ENCODE measurements at places on chromosomes 7 and 10.

DNA sequence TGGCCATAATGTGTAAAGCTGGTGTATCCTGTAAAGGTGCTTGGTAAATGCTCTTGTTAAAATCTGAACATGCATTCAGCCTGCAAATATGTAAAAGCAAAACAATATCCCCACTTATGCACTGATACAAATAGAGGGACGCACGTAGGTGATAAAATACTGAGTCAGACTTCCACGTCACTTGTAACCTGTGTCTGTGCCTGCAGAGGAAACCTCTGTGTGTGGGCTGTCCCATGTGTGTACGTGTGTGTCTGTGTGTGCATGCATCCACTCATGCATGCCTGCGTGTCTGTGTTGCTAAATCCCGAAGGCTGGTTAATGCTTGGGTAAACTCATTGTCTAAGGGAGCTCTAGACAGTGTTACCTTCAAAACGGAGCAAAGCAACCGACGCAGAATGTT is 68.9 kb downstream of the KLF6 start:
- DNase-seq = no peak

GRCh38 chr10:73759512-73760115 is 15.4 kb downstream of the SEC24C start:
- DNase-seq = no peak

- no peak for DNase-seq
Observed at GRCh38 chr10:12042409-12042796, 206 bp downstream of the UPF2 start.

DNA sequence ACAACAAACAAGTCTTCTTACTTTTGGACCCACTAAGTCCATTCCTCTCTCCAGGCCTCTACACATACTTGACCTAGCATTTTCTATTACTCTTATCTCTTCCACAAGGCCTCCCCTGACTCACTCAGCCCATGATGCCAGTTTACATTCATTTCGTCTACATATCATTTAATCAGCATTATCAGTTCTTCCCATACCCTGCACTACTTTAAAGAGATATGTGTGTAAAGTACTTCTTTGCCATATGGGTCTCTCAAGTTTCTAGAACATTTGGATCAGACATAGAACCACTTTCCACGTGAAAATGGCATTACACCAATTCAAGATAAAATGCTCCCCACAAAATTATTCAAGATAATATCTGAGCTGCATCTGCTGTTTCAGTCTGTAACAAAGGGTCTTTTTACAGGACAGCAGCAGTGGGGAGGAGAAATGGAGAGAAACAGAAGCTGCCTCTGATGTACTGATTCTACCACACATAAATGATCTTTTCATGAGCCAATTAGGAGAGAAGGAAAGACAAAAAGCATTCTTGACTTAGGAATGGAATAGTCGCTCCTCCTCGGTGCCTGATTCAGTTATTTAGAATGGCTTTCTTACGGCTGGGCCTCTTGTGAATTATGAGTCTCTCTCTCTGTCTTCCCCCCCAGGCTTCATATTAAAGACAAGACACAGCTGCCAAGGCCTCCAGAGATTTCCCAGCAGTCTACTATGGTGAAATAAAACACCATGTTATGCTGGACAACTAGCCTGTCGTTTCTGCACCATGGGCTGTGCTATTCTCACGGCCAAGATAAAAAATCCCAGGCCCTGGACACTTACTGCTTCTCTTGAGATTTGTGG is 46.9 kb upstream of the SEPTIN7 start:
- DNase-seq = no peak

- DNase-seq = no peak
Observed at GRCh38 chr10:72309290-72310240, 35.8 kb downstream of the DDIT4 start.
